ENCODE measurements at places on chromosomes 1 and 21.

DNA sequence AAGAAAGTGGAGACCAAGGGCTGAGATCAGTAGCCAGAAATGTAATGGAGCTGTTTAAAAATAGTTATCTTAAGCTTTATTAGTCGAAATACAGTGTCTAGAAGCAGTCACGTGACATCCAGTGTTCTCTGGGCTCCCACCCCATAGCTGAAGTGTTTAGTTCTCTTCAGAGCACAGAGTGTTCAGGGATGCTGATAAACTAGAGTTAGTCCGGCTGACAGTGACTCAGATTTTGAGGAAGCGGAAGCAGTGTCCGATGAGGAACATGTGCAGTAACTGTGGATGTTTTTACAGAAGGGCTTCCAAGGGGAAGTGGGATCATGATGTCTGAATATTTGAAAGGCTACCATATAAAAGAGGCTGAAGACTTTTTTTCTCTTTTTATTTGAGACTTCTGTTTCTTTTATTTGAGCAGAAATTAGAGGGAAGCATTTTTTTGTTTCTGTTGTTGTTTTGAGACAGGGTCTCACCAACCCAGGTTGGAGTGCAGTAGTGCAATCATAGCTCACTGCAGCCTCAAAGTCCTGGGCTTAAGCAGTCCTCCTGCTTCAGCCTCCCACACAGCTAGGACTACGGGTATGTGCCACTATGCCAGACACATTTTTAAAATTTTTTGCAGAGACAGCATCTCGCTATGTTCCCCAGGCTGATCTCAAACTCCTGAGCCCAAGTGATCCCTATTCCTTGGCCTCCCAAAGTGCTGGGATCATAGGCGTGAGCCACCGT lies 124.2 kb downstream of the GALNT2 start:
- DNase-seq: no peak

GRCh38 chr1:115068826-115069585 lies 20.3 kb downstream of the TSPAN2 start:
- DNase-seq: no peak

- no peak for DNase-seq
Observed at GRCh38 chr21:41603476-41603875, 95.5 kb upstream of the TMPRSS2 start.

DNA sequence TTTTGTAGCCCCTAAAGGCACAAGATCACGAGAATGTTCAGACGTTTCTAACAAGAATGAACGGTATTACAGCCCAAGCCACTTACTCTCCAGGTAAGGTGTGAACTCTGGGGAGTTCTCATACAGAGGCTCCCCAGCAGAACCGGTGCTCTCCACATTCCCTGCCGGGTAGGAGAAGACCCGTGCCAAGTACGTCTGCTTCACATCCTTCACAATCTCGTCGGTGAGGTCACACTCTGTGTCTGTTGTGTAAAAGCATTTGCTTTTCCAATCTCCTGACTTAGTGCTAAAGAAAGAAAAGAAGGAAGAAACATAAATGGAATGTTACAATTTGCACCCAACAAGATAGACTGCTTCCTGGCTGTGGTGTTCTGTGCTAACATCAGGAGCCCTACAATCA lies 5.7 kb downstream of the F3 start:
- DNase-seq: no peak

All from SK-N-MC (cell line).